ENCODE measurements at places on chromosomes 7 and 10.
A peak's percentile ranks its signal among the peaks of the same experiment; 100 is the strongest.

DNA sequence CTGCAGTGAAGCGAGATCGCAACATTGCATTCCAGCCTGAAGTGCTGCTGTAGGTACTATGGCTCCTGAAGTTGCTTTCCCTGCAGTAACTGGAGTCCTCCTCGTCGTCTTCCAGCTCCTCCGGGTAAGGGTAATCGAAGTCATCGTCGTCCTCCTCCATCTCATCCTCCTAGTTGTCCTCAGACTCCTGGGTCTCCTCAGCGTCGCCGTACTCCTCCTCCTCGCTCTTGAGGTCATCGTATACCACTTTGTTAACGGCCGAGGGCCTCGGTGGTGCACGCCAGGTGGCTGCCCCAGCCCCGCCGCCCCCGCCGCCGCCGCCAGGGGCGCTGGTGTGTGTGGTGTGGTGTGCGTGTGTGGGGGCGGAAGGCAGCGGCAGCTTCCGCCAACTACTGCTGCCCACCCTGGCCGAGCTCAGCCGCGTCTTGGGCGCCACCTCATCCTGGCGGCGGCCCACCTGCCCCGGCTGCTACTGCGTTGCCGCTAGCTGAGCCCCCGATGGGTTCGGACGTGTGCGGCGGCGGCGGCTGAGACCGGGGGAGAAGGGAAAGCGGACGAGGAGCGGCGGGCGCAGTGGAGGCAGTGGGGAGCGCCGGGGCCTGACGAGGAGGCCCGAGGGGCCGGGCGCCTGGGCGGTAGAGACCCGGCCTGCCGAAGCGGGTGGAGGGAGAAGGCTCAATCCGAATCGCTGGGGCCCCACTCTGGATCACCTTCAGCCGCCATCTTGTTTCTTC lies 11.8 kb upstream of the ACBD5 start:
- DNase-seq: peak; percentile 75

DNA sequence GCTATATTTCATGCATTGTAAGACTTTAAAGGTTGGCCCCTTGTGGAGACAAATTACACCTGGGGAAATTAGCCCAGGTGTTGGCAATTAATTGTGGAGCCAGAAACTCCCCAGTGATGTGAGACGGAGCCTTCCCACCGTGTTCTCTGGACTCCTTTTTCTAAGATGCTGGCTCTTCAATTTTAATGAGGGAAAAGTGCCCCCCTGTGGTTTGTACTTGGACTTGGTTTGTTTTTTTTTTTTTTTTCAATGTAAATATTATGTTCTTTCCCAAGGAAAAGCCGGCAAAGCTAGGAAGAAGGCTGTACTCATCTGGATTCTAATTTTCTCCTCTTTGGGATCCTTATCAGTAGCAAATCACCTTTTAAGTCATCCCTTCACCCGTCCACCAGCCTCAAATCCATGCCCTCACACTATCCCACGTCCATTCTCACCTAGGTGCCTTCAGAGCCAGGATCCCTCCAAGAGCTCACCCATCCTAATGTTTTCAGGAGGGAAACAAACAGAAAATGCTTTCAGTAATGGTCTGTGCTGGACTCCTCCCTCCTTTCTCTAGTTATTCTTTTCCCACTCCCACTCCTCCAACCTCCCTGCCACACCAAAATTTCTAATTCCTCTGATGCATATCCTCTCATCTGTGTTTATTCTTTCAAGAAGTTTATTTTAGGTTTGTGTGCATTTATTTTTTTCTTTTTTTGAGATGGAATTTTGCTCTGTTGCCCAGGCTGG lies 20.4 kb upstream of the ST8SIA6 start:
- no peak for DNase-seq

GRCh38 chr7:155953781-155954549 lies 141.7 kb upstream of the SHH start:
- no peak for DNase-seq

DNA sequence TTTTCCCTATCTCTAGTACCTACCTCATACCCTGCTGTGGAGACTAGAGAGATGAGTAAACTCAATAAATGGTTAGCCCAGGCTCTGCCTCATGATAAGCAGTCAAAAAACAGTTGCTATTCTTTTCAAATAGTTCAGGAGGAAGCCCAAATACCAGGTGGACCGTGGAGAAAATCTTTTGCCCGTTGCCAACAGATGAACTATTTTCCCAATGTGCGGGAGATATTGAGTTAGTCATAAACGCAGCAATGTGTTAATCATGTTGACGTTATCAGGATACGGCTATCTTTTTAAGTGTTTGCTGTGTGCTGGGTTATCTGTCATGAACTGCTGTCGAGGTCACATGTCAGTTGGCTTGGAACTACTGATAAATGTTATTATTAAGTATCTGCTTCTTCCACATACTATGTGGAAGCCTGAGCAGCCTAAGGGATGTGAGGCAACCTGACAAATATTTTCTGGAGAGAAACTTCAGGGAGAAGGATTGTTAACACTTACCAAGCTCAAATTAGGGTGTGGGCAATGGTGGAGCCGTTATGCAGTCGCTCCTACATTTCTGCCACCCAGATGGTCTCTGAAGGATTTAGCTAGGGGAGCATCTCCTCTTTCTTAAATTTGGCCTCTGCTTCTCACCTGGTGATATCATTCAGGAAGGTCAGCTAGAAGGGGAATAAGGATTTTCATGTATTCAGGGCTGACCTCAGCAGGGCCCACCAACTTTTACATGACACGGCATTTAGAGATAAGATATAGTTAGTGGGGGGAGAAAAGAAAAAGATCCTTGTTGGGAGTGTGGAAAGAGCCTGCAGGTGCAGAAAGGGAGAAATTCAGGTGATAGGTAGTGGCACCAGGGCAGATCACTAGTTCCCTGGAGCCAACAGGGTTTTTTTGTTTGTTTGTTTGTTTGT lies 33.5 kb upstream of the SLC26A3 start:
- DNase-seq: no peak

DNA sequence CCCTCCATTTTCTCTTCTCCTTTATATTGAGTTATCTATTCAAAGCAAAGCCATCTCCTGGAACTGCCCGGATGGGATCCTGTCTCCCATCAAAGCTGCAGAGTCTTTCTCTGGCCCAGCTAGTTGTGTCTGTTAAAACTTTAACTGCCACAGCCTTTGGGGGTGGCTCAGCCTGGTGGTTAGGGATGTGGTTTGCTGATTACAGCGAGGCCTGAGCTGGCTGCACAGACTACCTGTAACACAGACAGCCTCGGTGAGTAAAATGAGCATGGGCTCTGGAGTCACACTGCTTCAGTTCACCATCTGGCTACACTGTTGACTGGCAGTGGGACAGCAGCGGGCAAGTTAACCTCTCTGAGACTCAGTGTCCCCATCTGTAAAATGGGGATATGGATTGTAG lies 18.4 kb upstream of the HABP2 start:
- no peak for DNase-seq

GRCh38 chr10:119505131-119505551 lies 37.4 kb downstream of the RGS10 start:
- DNase-seq: no peak

- no peak for DNase-seq
These were observed 17.3 kb downstream of the CALML3 start for GRCh38 chr10:5542100-5542499.

- no peak for DNase-seq
These were observed 154.7 kb upstream of the DGKB start for GRCh38 chr7:15057272-15057671.

- DNase-seq: no peak
These were observed 40.8 kb downstream of the SLC16A12 start for GRCh38 chr10:89494575-89494974.

DNA sequence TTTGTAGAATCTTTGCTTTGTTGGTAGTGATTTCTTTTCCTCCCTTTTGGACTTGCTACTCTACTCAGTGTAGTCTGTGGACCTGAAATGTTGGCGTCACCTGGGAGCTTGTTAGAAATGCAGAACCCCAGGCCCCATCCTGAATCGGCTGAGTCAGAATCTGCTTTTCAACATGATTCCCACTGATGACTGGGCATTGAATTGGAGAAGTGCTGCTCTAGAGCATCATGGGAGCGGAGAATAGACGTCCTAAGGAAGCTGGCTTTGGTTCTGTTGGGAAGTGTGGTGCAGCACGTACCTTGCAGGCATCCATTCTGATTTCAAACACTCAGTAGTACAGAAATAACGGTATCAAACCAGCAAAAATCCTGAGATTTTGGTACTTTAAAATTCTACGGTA lies 54.7 kb downstream of the RBM33 start:
- DNase-seq: no peak

DNA sequence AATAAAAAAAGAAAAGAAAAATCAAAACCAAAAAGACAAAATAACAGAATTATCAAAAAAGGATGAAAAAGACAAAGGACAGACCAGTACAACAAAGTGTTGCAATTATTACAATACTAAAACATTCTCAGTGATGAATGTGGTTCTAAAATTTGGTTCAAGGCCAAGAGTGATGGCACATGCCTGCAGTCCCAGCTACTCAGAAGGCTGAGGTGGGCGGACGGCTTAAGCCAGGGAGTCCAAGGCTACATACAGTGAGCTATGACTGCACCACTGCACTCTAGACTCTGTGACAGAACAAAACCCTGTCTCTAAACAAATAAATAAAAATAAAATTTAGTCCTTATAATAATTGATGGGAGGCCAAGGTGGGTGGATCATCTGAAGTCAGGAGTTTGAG lies 14.5 kb downstream of the BAZ1B start:
- no peak for DNase-seq

DNA sequence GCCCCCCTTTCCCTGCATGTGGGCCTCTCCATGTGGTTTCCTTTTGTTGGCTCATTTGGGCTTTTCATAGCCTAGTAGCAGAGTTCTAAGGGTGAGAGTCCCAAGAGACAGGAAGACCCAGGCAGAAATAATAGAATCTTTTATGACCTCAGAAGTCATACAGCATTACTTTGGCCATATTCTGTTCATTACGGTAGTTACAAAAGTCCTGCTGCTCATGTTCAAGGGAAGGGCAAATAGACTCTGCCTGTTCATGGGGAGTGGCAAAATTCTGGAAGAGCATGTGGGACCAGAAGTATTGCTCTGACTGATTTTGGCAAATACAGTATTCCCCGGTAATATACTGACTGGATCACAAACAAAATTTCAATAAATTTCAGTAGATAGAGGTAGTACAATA lies 910.3 kb downstream of the LRMDA start:
- DNase-seq: no peak

- no peak for DNase-seq
These were observed 5.8 kb downstream of the PSMA2 start for GRCh38 chr7:42926204-42926603.

DNA sequence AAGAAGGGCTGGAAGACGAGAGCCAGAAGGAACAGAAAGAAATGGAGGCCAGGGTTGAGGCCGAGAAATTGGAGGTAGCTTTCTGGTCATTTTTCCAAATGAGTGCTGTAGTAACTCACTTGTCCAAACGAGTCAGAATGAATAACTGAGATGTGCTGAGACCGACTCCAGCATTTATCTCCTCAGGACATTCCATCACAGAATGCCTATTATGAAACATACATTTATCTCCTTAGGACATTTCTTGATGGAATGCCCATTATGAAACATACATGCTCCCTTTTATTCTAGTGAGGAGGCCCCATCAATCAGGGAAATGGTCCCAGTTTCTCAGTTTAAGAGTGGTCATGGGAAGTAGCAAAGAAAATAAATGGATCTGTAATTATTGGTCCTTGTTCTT lies 16.5 kb downstream of the AVL9 start:
- no peak for DNase-seq

DNA sequence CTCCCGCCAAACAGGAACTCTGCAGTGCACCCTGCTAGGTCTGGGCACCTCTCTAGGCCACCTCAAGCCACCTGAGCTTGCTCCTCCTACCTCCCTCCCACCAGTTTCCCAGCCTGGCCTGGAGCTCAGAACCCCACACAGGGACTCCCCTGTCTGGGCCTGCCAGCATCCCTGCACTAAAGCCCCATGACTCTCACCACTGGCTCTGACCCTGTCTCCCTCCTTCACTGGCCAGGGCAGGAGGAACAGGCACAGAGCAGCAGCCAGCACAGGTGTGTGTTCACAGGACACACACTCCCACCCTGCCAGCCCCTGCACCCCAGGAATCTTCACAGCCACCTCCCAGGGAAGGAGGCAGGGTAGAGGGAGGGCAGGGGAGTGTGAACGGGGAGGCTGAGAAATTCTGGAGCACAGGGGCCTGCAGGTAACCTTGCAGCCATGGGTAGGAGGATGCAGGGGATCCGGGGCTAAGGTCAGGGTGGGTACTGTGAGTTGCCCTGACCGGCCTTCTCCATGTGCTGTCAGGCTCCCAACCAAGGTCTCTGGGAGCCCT lies 13.9 kb upstream of the ANTXRL start:
- DNase-seq: no peak

- DNase-seq: no peak
These were observed 567.5 kb downstream of the DNAJB6 start for GRCh38 chr7:157904211-157904865.

- no peak for DNase-seq
These were observed 17.2 kb upstream of the UBE2H start for GRCh38 chr7:129969881-129970446.

DNA sequence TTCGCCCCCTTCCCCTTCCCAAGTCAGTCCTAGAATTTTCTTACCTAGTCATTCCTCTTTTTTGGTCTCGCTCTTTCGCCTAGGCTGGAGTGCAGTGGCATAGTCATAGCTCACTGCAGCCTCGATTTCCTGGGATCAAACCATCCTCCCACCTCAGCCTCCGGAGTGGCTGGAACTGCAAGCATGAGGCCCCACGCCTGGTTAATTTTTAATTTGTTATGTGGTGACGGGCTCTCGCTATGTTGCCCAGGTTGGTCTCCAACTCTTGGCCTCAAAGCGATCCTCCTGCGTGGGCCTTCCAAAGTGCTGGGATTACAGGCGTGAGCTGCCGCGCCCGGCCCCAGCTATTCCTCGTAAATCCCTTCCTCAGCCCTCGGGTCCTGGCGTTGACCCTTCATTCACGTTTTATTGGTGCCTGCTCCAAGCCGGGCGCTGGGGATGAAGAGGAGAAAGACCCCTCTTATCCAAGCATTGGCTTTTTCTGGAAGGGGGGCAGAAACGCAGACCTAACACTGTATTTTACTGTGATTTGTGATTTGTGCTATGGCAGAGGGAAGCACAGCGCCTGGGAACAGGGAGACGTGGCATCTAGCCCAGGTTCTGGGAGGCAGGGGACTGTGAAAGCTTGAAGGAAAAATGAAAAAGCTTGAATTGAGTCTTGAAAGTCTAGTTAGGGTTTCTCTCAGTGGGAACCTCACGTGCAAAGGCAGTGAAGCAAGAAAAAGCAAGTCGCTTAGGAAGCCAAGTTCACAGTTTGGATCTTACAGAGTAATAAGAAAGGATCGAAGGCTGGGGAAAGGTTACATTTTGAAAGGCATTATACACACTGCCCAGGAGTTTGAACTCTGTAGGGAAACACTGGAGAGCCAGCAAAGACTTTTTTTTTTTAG lies 516 bp downstream of the ZNHIT1 start:
- DNase-seq: no peak

DNA sequence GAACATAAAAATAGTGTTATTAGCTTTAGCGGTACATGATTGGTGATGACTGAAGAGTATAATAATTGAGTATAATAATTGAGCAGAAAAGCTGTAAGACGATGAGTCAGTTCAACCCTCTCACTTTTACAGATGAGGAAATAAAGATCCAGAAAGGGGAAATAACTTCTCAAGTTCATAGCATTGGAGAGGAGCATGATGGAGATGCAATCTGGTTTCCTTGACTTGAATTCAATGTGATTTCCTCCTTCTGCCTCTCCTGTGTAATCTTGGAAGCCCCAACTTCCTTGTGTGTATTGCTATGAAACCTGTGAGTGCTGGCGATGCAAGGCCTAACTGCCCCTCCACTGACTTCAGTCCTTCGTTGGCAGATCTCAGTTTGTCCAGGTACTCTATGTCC lies 265.1 kb downstream of the LRMDA start:
- DNase-seq: no peak
